ENCODE measurements at places on chromosomes 4 and X. TPM values are rescaled to one million over a fixed set of nuclear protein-coding genes. Genes with fewer than 3 reads are reported as not detected.

DNA sequence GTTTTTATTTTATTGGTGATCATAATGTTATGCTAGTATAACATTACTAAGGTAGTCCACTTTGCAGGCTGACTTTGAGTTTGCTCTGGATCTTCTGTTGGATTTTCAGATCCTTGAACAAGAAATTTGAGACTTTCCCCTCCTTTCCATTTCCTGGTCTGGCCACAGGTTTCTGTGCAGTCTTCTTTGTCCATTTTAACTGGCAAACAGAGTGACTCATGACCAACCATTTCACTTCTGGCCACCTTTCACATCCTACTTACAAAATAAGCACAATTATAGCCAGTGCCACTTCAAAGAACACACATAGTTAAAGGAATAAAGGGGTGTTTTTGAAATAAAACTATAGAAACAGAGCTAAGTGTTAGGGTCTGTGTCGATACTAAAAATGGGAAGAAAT lies 8.4 kb downstream of the ANK2 start:
- H3K4me1 ChIP-seq: no peaks in the 10 kb centered on the region
- no peaks in the 10 kb centered on the region for H3K27me3 ChIP-seq
- no peak overlapping the region for H3K4me3 ChIP-seq
- no peak for DNase-seq
- H3K36me3 ChIP-seq: no peaks in the 10 kb centered on the region
- H3K27ac ChIP-seq: no peak overlapping the region

The PABPC1L2B gene
- total RNA-seq: not detected

The IGFBP7 gene
- total RNA-seq: 716 TPM

GRCh38 chr4:185713731-185714130 lies 98.3 kb downstream of the SORBS2 start:
- no peak for DNase-seq
- no peaks in the 10 kb centered on the region for H3K4me1 ChIP-seq
- H3K27me3 ChIP-seq: no peaks in the 10 kb centered on the region
- H3K4me3 ChIP-seq: no peak overlapping the region
- H3K27ac ChIP-seq: no peak overlapping the region
- H3K36me3 ChIP-seq: no peaks in the 10 kb centered on the region

DNA sequence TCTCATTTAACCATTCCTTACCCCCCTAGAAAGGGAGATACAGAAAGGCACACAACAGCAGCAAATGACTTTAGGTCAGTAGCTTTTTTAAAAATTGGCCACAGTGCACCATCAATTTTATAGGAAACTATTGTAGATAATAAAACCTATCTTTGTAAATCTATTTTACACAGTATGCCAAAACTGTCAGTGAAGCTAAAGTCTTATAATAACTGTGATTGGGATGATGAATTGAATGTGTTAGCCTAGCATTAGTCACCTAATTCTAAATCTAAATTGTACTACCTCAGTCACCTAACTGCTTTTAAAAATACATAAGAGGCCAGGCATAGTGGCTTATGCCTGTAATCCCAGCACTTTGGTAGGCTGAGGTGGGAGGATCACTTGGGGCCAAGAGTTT lies 44.2 kb downstream of the SH3RF1 start:
- peaks cover 23% of the 10 kb centered on the region for H3K4me1 ChIP-seq
- H3K27me3 ChIP-seq: no peaks in the 10 kb centered on the region
- no peaks in the 10 kb centered on the region for H3K36me3 ChIP-seq
- DNase-seq: no peak
- no peak overlapping the region for H3K4me3 ChIP-seq

GRCh38 chr4:41678086-41678816 lies 70.3 kb downstream of the PHOX2B start:
- H3K36me3 ChIP-seq: no peaks in the 10 kb centered on the region
- H3K27me3 ChIP-seq: no peaks in the 10 kb centered on the region
- DNase-seq: no peak
- no peak overlapping the region for H3K4me3 ChIP-seq
- no peak overlapping the region for H3K27ac ChIP-seq

DNA sequence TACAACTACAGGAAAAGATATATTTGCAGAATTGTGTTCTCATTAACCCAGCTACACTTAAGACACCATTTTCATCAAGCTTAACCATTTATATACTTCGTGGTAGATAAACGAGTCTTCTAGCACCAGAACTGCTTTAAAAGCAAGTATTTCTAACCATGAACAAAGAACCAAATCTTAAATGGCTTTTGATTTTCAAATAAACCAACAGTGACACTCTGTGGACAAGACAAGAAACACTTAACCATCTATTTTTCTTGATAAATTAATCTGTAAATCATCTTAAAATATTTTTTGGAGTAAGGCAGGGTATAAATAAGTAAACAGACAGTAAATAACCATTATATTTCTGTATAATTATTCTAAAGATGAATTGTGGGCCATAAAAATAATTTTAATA lies 10.2 kb downstream of the BEND2 start:
- H3K4me3 ChIP-seq: no peak overlapping the region
- H3K27ac ChIP-seq: no peak overlapping the region
- H3K4me1 ChIP-seq: no peaks in the 10 kb centered on the region
- no peaks in the 10 kb centered on the region for H3K27me3 ChIP-seq

- no peak for DNase-seq
- no peaks in the 10 kb centered on the region for H3K4me1 ChIP-seq
Measured at GRCh38 chr4:112771-113170, 11.5 kb upstream of the ZNF718 start.

The CETN2 gene
- 24.6 TPM for total RNA-seq

- no peaks in the 10 kb centered on the region for H3K4me1 ChIP-seq
- no peak within 1 kb of the TSS for H3K27ac ChIP-seq
- no peaks in the 10 kb centered on the region for H3K27me3 ChIP-seq
- H3K4me3 ChIP-seq: no peak within 1 kb of the TSS
- DNase-seq: no peak
- no peaks in the 10 kb centered on the region for H3K36me3 ChIP-seq
Measured at GRCh38 chr4:103719830-103720207, at the start of gene TACR3. TACR3 (minus strand) TSS chr4:103719985; CDS start chr4:103719675, 310 bp downstream.

The ARHGAP36 gene
- 2.0 TPM for total RNA-seq

- no peaks in the 10 kb centered on the region for H3K36me3 ChIP-seq
- no peak overlapping the region for H3K4me3 ChIP-seq
- no peaks in the 10 kb centered on the region for H3K4me1 ChIP-seq
- no peaks in the 10 kb centered on the region for H3K27me3 ChIP-seq
- H3K27ac ChIP-seq: no peak overlapping the region
Measured at GRCh38 chr4:84099599-84099998, 399.5 kb downstream of the NKX6-1 start.

The VSIG4 gene
- 57.0 TPM for total RNA-seq

DNA sequence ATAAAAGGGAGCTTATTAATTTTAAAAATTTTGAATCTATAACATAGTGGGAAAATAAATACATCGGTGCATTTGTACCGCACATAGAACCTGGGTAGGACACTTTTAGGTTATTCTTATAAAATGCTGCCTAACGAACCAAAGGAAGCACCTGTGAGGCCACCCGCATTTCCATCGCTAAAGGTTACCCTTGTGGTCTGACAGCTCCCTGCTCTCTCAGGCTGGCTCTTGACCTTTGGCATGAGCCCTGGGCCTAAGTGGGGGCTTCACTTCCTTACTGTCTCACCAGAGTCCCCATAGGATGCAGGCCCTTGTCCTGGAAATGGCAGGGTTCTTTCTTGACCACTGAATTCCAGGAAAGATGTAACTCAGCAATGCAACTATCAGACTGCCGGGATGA lies 46.0 kb downstream of the HADH start:
- no peaks in the 10 kb centered on the region for H3K36me3 ChIP-seq
- H3K4me1 ChIP-seq: no peaks in the 10 kb centered on the region
- H3K4me3 ChIP-seq: no peak overlapping the region
- no peak for DNase-seq
- H3K27ac ChIP-seq: no peak overlapping the region

DNA sequence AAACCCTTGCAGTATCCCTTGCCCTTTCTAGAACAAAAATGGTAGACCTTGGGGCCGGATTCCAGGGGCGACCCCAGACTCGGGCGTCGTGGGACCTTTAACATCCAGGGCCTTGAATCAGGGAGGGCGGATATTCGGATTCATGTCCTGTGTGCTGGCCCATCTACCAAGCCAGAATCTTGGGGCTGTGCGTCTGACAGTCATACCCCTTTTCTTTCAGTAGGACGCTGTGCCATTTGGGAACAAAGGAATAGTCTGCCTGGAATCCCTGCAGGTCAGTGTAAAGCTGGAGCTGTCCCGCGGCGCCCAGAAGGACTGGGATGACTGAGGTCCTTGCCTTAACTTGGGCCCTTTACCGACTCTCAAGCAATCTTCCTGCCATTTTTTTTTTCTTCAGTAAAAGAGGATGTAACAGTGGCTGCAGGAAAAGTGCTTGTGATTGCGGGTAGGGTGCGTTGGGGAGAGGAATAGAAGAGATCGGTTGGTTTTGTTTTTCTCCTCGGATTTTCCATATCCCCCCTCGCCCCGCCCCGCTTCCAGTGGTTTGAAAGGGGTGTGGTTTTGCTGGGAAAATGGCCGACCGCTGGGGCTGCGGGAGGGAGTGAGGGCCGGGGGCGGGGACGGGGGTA lies 518 bp downstream of the ARMCX1 start:
- no peaks in the 10 kb centered on the region for H3K27me3 ChIP-seq
- H3K36me3 ChIP-seq: no peaks in the 10 kb centered on the region
- peak overlapping the region; percentile 51 for H3K4me3 ChIP-seq
- no peaks in the 10 kb centered on the region for H3K4me1 ChIP-seq
- H3K27ac ChIP-seq: peak overlapping the region; percentile 81
- no peak for DNase-seq

DNA sequence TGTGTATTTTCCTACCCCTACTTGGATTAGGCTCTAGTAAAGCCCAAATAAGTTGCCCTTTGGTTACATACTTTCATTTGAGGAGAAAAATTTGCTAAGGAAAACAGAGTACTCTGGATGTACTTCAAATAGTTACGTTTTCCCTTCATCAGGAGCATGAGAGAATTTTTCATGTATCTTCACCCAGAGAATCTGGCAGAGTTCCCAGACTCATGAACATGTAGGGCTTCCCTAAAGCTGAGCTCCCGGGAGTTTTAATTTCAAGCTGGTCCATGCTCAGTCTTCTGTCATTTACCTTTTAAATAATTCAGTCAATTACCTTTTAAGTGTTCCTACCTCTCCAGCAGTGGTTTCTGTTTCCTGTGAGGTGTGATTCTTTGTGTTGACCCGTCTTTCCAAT lies 367.5 kb upstream of the GRID2 start:
- H3K4me1 ChIP-seq: no peaks in the 10 kb centered on the region
- no peak overlapping the region for H3K4me3 ChIP-seq
- no peak for DNase-seq
- H3K27me3 ChIP-seq: no peaks in the 10 kb centered on the region
- H3K36me3 ChIP-seq: no peaks in the 10 kb centered on the region

DNA sequence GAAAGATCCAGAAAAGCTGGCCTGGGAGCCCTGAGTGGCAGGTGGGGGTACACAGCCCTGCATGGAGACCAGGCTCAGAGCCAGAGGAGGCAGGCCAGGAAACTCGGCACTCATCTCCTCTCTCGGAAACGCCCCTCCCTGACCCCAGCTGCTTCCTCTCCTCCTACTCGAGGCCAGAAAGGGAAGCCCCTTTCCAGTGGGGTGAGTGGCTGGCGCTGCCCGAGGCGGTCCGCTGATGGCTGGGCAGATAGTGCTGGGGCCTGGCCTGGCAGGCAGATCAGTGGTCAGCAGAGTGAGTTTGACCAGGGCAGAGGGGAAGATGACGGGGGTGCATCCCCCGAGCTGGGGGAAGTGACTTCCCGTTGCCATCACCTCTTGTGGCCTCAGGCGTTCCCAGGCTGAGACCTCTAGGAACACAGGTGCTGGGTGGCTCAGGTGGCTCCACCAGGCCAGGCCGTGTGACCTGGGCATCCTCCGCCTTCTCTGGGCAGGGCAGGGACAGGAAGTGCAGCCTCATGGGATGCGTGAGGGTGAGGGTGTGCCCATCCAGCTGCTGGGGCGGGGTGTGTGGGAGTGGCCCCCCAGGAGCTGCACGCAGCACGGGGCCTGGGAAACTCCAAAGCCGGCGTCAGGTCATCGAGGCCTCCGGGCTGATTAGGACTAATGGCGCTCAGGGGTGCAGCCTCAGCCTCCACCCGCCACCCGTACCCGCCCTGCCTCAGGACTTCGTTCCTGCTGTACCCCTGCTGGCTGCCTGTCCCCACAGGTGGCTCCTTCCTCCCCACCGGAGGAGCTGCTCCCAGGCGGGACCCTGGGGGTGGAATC lies 5.7 kb downstream of the SH3BP2 start:
- peak overlapping the region; percentile 3 for H3K4me3 ChIP-seq
- peaks cover 98% of the 10 kb centered on the region for H3K4me1 ChIP-seq
- H3K27ac ChIP-seq: peak overlapping the region; percentile 90
- no peaks in the 10 kb centered on the region for H3K27me3 ChIP-seq
- DNase-seq: no peak
- H3K36me3 ChIP-seq: no peaks in the 10 kb centered on the region

The CSAG3 gene
- not detected for total RNA-seq

GRCh38 chr4:182222766-182223165 lies 20.4 kb upstream of the TENM3 start:
- H3K4me3 ChIP-seq: no peak overlapping the region
- H3K4me1 ChIP-seq: no peaks in the 10 kb centered on the region
- no peaks in the 10 kb centered on the region for H3K27me3 ChIP-seq
- no peak overlapping the region for H3K27ac ChIP-seq

The GAGE12F gene
- total RNA-seq: not detected

GRCh38 chr4:30790998-30791397 lies 70.8 kb downstream of the PCDH7 start:
- no peak overlapping the region for H3K27ac ChIP-seq
- H3K4me3 ChIP-seq: no peak overlapping the region
- peaks cover 7% of the 10 kb centered on the region for H3K4me1 ChIP-seq
- no peaks in the 10 kb centered on the region for H3K27me3 ChIP-seq
- no peaks in the 10 kb centered on the region for H3K36me3 ChIP-seq
- DNase-seq: no peak

The HERC5 gene
- 5.4 TPM for total RNA-seq

GRCh38 chr4:153265306-153266047 lies 61.2 kb downstream of the TRIM2 start:
- peaks cover 27% of the 10 kb centered on the region for H3K4me1 ChIP-seq
- H3K27ac ChIP-seq: no peak overlapping the region
- no peak for DNase-seq
- H3K4me3 ChIP-seq: no peak overlapping the region
- no peaks in the 10 kb centered on the region for H3K27me3 ChIP-seq

DNA sequence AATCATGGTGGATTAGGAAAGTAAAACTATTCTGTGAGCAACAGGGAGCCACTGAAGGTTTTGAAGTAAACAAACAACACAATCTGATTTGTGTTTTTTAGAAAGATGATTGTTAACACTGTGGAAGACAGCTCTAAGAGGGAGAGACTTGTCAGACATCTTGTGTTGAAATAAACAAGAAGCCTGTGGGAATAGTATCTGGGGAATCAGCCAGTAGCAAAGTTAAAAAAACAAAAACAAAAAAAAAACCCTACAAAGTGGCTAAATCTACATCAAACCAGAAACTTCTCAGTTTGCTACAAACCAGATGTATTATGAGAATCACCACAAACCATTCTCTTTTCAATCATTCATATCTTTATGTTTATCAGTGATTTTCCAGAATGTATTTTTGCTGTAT lies 125.7 kb upstream of the GPC4 start:
- H3K36me3 ChIP-seq: no peaks in the 10 kb centered on the region
- no peak overlapping the region for H3K27ac ChIP-seq
- no peak overlapping the region for H3K4me3 ChIP-seq
- DNase-seq: no peak
- H3K27me3 ChIP-seq: no peaks in the 10 kb centered on the region

- H3K36me3 ChIP-seq: no peaks in the 10 kb centered on the region
- no peaks in the 10 kb centered on the region for H3K4me1 ChIP-seq
- no peak for DNase-seq
Measured at GRCh38 chr4:98786866-98787265, 128.5 kb upstream of the TSPAN5 start.

Data from vagina (tissue), 2 donors.